ENCODE measurements at places on chromosomes 2 and 18.

DNA sequence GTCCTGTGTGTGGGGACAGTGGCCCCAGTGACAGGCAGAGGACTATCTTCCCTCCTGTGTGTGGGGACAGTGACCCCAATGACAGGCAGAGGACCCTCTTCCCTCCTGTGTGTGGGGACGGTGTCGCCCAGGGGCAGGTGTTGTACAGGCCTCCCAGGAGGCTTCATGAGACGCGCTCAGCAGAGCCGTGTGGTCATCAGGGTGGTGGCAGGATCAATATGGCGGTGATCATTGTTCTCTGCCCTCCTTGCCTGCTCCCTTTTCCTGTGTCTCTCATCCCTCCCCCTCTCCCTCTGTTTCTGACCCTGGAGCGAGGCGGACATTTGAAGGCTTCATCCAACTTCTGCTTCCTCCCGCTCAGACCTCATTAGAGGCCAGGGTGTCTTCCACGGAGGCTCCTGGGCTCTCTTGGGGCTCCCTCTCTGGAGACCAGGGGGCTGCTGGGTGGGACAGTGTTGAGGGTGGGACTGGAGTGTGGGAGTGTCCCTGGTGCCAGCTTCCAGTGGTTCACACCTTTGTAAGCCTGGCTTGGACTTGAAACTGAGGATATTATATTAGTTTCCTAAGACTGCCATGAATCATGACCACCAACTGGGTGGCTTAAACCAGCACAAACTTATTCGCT is 59.5 kb downstream of the ACKR3 start:
- no peaks in the 10 kb centered on the region for H3K4me1 ChIP-seq
- H3K36me3 ChIP-seq: no peaks in the 10 kb centered on the region
- H3K4me3 ChIP-seq: no peak overlapping the region
- H3K27me3 ChIP-seq: peaks cover 23% of the 10 kb centered on the region

DNA sequence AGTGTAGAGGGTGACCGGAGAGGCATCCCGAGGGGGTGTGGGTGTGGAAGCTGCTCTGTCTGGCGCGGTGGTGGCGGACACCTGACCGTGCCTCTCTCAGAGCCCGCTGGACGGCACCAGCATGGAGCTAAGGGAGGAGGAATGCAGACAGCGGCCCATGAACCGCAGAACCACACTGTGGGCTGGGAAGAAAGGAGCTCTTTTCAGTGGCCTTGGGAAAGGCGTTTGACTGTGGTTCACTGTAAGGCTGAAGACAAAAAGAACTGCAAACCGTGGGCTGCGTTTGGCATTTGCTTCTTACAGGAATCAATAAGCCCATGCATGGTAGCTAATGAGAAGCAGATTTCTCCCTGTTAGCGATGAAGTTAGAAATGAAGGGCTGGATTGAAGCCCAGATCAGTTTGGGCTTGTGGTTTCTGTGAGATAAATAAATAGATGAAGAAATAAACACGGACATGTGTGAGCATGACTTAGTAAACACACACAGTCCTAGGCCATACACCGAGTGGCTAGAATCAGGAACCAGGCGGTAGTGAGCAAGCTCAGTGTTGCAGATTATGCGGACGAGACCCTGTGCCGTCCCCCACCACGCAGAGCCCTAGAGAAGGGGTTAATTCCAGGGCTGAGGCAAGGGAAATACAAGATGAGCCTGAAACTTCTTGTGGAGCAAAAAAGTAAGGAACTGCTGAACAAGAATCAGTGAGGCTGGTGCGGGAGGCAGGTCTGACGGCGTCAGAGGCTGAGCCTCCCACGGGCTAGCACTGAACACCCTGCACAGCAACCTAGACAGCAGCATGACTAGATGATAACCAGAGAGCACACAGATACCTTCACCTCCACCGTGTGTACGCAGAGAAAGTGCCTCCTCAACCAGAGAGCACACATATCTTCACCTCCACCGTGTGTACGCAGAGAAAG is 29.3 kb upstream of the NFATC1 start:
- H3K27me3 ChIP-seq: no peaks in the 10 kb centered on the region
- no peak for DNase-seq
- H3K4me1 ChIP-seq: peaks cover 10% of the 10 kb centered on the region
- no peak overlapping the region for H3K27ac ChIP-seq

GRCh38 chr18:72704202-72704601 is 160.1 kb upstream of the CBLN2 start:
- no peak overlapping the region for H3K4me3 ChIP-seq
- no peaks in the 10 kb centered on the region for H3K36me3 ChIP-seq

GRCh38 chr2:94985636-94986035 is 39.9 kb upstream of the MAL start:
- H3K4me1 ChIP-seq: no peaks in the 10 kb centered on the region
- no peak overlapping the region for H3K4me3 ChIP-seq
- DNase-seq: no peak
- H3K36me3 ChIP-seq: no peaks in the 10 kb centered on the region
- H3K27ac ChIP-seq: no peak overlapping the region
- peaks cover 24% of the 10 kb centered on the region for H3K27me3 ChIP-seq

GRCh38 chr18:6650127-6650507 is 79.4 kb upstream of the ARHGAP28 start:
- no peaks in the 10 kb centered on the region for H3K4me1 ChIP-seq
- DNase-seq: no peak
- no peaks in the 10 kb centered on the region for H3K36me3 ChIP-seq
- no peaks in the 10 kb centered on the region for H3K27me3 ChIP-seq
- H3K4me3 ChIP-seq: no peak overlapping the region
- no peak overlapping the region for H3K27ac ChIP-seq

DNA sequence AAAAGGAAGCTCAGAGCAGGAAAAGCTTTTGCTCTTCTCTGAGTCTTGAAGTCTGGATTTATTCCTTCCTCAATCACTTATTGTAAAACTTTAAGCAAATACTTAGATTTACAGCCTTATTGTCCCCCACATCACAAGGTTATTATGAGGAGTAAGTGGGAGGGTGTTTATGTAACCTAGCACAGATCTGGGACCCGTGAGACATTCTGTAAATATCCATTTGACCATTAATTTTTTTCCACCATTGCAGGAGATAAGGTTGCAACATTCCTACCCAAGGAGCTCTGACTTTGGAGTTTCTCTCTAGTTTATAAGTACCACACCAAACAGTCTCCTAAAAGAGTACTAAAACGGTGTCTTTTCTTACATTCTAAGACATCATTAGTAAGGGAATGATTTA is 52.1 kb upstream of the CTIF start:
- no peak for DNase-seq
- no peaks in the 10 kb centered on the region for H3K27me3 ChIP-seq
- H3K27ac ChIP-seq: no peak overlapping the region

DNA sequence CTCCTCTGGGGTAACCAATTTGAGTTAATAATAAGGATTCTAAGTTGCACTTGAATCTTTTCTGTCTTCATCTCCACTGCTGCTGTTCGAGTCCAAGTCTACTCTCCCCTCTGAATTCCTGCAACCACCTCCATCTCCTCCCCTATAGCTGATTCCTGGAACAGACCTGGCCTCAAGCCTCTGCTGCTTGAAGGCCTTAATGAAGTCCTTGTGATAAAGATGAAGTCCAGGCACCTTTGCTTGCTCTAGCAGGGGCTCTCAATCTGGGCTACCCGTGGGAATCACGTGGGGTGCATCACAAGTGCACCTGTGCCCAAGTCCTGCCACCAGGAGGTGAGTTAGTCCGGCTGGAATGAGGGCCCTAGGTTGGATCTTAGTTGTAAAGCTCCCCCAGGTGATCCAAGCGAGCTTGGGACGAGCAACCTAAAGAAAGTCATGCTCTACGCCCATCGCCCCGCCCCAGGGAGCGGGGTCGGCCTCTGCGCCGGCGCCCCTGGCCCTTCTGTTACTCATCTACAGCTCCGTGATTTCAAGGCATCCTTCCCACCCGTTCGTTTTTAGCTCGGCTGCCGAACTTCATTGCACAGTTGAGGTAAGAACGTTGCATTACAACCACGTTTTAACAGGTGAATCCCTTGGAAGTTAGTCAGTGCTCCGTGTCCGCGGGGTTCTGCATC is 905 bp upstream of the IAH1 start:
- peaks cover 6% of the 10 kb centered on the region for H3K36me3 ChIP-seq
- H3K4me1 ChIP-seq: peaks cover 22% of the 10 kb centered on the region
- no peak for DNase-seq
- no peak overlapping the region for H3K27ac ChIP-seq
- no peak overlapping the region for H3K4me3 ChIP-seq

- no peaks in the 10 kb centered on the region for H3K4me1 ChIP-seq
- no peak for DNase-seq
- no peak overlapping the region for H3K4me3 ChIP-seq
- H3K36me3 ChIP-seq: no peaks in the 10 kb centered on the region
Measured at GRCh38 chr2:5076599-5076998, 615.6 kb upstream of the SOX11 start.

DNA sequence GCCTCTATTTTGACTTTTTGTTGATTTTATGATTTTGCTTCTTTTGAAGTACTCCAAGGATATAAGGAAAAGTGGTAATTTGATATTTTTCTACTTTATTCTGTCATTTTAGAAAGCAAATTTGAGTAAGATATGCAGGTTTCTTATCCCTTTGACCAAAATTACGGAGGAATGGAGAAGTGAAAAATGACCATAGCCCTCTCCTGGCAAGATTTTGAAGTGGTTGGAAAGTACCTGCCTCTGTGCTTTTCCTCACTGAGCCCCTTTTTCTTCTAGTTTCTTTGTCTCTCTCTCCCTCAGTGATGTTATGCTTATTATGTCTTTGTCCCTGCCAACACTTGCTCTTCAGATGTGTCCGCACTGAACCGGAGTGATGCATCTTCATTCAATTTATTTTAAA is 898.1 kb downstream of the EPHA4 start:
- no peaks in the 10 kb centered on the region for H3K36me3 ChIP-seq
- no peaks in the 10 kb centered on the region for H3K4me1 ChIP-seq
- no peak overlapping the region for H3K27ac ChIP-seq
- no peaks in the 10 kb centered on the region for H3K27me3 ChIP-seq

DNA sequence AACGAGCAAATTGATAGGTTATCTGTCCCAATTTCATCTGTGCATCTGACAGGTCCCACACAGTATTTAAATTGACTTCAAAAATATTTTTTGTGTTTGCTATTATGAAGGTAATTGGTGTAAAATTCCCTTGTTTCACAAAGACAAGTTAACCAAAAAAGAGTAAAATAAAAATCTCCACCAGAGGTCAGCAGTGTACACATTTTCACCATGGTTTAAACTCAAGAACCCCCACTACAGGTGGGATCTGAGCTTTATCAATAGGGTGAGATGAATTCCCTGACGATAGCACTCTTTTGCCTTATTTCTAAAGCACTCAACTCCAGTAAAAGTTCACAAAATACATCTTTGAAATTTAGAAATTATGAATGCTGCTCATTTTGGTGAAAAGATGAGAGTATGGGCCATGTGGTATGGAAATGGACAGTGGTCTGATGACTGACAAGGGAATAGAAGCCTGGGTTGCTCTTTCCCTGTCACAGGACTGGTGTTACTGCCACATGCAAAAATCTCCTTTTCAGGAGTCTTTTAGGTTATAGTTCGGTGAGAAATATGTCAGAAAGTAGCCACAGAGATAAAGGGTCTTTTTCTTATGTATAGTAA is 68.0 kb downstream of the SERPINB8 start:
- no peak overlapping the region for H3K4me3 ChIP-seq
- peak; percentile 36 for DNase-seq
- H3K27me3 ChIP-seq: no peaks in the 10 kb centered on the region
